ENCODE measurements at places on chromosomes 7 and 10. TPM values are rescaled to one million over a fixed set of nuclear protein-coding genes. Genes with fewer than 3 reads are reported as not detected.

DNA sequence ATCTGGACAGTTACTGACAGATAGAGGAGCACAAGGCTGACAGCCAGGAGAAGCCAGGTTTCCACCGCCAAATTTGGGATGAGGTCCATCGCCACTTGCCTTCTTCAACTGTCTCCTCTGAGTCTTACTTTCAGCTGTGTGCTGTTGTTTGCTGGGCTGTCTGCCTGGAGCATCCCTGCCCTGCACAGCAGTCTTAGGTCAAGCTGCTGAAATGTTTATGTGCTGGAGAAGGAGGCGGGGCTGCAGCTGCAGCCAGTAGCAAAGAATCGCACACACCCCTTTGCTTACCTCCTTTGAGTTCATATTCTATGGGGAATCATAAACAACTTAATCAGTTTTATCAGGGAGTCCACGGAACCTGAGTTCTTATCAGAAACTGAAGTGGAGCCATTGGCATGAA, 20.1 kb upstream of the CYP3A5 start:
- no peak for DNase-seq

DNA sequence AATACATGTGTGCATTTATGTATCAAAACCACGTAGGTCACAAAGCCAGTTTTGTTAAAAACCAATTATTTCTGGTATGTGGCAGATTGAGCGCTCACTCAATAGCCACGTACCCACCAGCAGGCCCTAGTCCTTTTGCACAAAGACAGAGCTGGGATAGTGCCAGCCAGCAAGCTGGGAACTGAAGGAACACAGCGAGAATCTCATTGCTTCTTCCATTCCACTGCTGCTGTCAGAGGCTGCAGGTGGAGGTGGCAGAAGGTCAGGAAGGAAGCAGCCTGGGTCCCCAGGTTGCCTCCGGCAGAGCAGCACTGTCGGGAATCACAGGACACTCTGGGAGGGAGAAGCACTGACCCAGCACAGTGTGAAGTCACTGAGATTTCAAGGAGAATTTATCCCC, 385.5 kb upstream of the PFKP start:
- DNase-seq = no peak

- DNase-seq = no peak
Measured at GRCh38 chr7:27118580-27118979, 12.0 kb downstream of the HOXA4 start.

DNA sequence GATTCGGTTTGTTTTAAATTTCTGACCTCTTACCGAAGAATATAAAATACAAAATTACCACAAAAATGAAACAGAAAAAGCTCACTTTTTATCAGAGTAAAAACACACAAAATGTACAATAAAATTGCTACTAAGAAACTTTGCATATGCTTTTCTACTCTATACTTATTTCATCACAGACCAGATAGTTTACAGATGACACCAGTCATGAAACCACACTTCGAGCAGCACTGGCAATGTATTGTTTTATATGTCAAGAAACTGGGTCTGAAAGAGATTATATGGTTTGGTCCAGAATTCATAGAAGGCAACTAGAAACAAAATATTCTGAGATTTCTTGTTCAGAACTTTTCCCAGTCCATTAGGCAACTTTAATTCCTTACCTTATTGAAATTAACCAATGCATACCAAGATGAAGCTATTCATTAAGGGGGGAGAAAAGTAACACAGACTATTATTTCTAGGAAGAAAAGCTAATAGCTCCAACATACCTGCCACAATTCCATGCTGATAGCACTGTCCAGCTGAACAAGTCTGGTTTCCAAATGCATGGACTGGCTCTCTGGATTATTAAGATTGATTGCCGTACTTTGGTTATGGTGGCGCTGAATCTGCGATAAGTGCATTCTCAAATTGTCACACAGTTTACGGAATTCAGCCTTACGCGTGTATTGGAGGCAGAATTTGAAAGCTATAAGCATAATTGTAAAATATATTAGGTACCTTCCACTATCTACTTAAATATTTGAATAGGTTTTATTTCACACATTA, 10.0 kb downstream of the EIF3A start:
- no peak for DNase-seq

- DNase-seq = no peak
Measured at GRCh38 chr7:1236132-1236661, 3.5 kb downstream of the UNCX start.

The FAM171A1 gene
- 14.0 TPM for total RNA-seq

The FLNC gene
- total RNA-seq = 279 TPM

The SPDYE2B gene
- not detected for total RNA-seq

The SPDYE1 gene
- 0.14 TPM for total RNA-seq
